ENCODE measurements at places on chromosomes 2 and 18.

DNA sequence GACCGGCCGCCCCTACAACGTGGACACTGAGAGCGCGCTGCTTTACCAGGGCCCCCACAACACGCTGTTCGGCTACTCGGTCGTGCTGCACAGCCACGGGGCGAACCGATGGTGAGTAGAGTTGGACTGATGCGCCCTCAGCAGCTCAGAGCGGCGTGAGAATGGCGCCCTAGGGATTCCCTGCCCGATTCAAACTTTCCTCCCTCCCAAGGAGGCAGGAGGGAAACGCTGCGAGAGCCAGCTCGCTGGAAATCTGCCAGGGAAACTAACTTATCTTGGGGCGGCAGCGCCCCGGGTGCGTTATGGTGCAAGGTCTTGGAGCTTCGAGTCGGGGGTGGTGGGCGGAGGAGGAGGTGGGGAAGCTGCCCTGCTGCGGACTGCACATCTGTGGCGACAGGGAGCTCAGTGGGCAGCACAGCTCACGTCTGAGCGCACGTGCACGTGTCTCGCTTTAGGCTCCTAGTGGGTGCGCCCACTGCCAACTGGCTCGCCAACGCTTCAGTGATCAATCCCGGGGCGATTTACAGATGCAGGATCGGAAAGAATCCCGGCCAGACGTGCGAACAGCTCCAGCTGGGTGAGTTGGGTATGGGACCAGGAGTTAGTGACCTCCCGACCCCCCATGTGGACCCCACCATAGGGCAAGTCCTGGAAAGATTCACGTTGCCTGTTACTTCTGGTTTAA, 697 bp downstream of the ITGA4 start:
- DNase-seq: peak; percentile 71

DNA sequence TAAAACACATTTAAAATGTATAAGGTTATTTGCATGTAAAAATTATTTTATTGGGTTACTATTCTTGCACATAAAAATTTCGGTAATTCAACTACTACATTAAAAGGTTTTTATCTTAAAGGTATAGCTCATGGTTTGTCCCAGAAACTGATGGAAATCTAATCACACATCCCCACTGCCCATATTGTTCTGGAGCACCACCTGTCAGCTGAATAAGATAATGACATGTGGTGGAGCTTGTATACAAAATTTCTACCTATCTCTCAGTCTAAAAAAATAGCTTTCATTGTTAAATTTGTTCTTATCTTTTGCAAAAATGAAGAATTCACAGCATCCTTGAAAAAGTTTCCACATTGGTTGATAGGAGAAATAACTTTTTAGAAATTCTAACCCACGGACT, 18.3 kb downstream of the ERBB4 start:
- peak; percentile 30 for DNase-seq

DNA sequence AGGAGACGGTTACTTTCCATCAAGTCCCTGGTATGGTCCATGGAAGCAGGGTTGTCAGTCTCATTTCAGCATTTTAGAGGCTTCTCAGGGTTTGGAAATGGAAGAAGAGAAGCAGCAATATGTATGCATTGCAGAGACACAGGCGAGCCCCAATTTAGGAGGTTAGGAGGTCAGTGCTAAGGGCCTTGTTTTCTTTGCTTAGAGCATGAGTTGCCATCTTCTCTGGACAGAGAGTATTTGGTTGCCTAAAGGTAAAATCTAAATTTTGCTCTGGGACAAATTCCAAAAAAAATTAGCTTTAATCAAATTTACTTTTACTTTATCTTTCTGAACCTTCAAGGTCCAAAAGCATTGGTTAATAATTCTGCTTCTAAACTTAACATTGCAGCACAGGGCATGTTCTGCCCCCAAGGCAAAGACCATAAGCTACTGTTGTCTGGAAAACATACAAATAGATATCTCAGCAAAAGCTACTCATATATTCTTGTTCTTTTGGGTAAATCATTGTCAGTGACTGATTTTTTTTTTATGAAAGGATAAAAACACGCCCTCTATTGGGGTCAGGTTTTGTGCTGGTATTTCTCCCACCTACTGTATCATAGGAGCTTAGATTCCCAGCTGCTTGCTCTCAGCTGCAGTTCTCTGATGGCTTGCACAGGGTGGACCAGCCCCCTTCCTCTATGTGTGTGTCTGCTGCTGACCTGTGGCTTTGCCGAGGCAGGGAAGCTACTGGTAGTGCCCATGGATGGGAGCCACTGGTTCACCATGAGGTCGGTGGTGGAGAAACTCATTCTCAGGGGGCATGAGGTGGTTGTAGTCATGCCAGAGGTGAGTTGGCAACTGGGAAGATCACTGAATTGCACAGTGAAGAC, at the start of gene UGT1A9:
Gene UGT1A9, plus strand, starts transcription at position 609 of the 872 bp plus-strand sequence. Its CDS starts 37 bp downstream, at position 646.
- no peak for DNase-seq

- DNase-seq: no peak
These were observed 74.6 kb upstream of the RNF152 start for GRCh38 chr18:61967252-61967891.

DNA sequence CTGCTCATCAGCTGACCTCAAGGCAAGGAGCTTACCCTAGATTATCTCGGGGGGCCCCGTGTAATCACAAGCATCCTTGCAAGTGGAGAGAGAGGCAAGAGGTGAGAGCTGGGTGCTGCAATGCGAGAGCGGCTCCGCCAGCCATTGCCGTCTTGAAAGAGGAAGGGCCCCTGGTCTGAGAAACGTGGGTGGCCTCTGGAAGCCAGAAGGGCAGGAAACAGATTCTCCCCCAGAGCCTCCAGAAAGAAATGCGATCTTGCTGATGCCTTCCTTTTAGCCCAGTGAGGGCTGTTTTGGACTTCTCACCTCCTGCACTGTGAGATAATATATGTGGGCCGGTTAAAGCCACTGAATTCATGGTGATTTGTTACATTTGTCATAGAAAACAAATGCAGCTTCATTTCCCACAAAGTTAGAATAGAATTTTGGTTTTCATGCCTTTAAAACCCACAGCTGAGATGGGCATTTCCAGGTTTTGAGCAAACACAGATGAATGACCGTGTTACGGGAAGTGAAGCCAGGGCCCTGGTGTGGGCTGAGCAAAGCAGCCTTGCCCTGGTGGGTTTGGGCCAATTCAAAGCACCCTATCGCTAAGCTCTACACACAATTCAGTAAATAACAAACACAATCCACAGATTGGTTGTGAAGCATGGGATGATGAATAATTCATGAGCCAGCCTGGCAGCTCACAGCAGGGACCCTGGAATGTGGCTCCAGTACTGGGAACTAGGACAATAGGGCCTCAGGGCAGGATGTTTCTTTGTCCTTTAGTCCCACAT, 319.9 kb upstream of the HS6ST1 start:
- peak; percentile 98 for DNase-seq

- DNase-seq: no peak
These were observed 244.8 kb downstream of the BABAM2 start for GRCh38 chr2:28135324-28135723.

DNA sequence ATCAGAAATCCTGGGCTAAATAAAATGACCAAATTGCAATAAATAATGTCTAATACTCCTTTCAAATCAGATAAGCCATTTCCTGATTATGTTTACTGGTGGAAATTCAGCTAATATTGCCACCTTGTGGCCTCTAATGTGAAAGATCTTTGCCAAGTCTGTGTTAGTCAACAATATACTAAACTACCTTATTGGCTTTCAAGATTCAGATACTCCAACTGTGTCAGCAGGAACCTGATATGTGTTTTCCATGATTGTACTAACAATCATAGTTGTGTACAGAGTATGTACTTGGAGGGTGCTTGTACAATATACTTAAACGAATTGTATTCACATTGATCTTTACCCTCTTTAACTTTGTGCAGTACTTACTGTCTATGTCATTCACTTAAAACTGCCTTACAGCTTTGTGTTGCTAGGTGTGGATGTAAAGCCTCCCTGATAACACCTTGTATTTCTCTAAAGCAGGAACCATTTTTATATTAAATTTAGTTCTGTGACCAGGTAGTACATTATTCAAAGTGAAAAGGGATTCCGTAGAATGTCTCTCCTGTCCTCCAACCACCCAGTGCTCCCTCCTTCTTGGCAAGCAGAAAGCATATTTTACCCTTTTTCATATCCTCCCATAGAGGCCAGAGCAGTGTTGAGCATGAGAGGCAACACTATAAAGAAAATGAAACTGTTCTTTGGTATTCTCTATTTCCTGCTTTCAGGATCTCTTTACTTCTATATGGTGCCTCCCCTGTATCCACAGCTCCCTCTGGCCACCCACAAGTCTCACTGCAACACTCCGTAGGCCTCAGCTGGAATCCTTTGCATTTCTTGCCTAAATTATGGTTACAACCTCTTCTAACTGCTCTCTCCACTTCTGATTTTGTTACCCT, 75.2 kb upstream of the C2orf15 start:
- peak; percentile 60 for DNase-seq

DNA sequence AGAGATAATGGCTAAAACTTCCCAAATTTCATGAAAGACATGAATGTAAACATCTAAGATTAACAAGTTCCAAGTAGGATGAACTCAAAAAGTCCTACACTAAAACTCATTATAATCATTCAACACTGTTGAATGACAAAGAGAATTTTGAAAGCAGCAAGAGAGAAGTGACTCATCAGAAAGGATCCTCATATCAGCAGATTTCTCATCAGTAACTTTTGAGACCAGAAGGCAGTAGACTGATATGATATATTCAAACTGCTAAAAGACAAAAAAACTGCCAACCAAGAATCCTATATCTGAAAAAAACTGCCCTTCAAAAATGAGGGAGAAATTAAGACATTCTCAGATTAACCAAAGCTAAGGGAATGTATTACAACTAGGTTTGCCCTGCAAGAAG, 130.6 kb upstream of the OTX1 start:
- no peak for DNase-seq

GRCh38 chr2:212732860-212733259, 194.3 kb upstream of the ERBB4 start:
- no peak for DNase-seq

All from astrocyte of the hippocampus (primary cell).